ENCODE measurements at places on chromosomes 7 and 10.

- no peak for DNase-seq
Observed at GRCh38 chr7:33649476-33650441, 255.6 kb upstream of the BMPER start.

GRCh38 chr10:69567920-69568319, 5.3 kb downstream of the NEUROG3 start:
- peak; percentile 8 for DNase-seq

DNA sequence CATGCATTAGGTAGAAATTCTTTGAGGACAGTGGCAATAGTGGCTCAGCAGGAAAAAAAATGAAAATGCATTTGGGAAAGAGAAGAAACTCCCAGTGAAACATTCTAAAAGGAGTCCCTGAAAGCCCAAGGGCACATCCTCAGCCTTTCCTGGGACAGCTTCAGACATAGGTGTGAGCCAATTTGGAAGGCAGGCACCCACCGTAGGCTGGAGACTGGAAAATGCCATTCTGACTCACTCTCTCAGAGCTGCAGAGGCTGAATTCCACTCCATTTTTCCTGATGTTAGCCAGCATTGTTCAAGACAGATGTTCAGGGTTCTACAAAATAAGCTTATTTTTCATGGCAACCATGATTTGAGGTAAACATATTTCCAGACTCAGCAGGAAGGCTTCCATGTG, 379.0 kb upstream of the FZD8 start:
- DNase-seq = no peak

GRCh38 chr7:96118449-96119001, 203.4 kb downstream of the SLC25A13 start:
- DNase-seq = no peak

GRCh38 chr10:27911539-27911938, 87.3 kb downstream of the ODAD2 start:
- no peak for DNase-seq

GRCh38 chr10:118506671-118507590, 88.5 kb downstream of the PRLHR start:
- no peak for DNase-seq

- DNase-seq = no peak
Observed at GRCh38 chr7:100372256-100372655, 1.0 kb upstream of the PILRA start.
